ENCODE measurements at places on chromosomes 2 and 18.

DNA sequence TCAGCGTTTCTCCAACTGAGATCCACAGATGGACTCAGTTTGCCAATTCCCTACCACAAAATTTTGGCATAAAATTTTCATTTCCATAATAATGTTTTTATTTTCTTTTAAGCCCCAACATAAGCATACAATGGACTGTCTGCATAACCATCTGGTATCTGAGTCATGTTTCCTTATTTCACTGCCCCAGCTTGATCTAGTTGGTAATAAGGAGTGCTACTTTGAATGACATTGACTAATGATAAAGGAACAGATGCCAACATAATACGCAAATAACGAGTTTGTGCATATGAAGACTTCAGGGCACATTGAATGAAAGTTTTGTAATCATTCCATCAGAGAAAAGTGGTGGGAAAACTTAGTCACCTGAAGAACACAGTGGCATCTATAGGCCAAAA is 8.8 kb upstream of the MBD2 start:
- DNase-seq: no peak

DNA sequence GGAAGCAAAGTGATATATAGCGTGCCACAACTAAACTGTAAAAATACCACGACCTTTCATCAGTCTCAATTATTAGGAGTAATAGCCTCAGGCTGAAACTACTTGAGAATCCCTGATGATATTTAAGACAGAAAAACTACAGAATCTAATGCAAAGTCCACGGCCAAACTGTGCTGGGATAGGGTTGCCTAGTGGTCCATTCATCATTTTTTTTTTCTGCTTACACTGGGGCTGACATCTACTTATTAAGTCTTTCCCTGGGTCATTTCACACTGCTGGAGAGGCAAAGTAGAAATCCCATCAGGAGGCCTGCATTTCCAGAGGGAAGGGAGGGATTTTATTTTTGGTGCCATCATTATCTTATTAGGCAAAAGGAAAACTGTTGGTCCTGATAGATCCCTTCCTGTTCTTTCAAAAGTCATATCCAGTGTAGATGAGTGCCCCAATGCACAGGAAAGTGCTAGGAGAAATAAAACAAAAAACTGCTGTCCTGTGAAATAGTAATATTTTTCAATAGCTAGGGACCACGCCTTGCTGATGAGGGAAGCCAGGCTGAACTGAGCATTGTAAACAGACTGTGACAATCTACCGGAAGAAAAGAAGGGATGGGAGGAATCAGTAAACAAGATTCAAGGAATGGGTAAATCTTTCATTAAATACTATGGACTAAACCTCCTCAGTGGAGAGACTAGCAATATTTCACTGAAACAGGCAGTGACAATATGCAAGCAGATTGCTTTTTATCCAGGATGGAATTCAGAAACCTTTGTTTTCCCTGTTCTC is 644.3 kb downstream of the IRS1 start:
- no peak for DNase-seq

- peak; percentile 45 for DNase-seq
Observed at GRCh38 chr2:144513388-144514101, 6.4 kb downstream of the ZEB2 start.

- DNase-seq: peak; percentile 43
Observed at GRCh38 chr18:12376034-12376753, 833 bp downstream of the AFG3L2 start.

DNA sequence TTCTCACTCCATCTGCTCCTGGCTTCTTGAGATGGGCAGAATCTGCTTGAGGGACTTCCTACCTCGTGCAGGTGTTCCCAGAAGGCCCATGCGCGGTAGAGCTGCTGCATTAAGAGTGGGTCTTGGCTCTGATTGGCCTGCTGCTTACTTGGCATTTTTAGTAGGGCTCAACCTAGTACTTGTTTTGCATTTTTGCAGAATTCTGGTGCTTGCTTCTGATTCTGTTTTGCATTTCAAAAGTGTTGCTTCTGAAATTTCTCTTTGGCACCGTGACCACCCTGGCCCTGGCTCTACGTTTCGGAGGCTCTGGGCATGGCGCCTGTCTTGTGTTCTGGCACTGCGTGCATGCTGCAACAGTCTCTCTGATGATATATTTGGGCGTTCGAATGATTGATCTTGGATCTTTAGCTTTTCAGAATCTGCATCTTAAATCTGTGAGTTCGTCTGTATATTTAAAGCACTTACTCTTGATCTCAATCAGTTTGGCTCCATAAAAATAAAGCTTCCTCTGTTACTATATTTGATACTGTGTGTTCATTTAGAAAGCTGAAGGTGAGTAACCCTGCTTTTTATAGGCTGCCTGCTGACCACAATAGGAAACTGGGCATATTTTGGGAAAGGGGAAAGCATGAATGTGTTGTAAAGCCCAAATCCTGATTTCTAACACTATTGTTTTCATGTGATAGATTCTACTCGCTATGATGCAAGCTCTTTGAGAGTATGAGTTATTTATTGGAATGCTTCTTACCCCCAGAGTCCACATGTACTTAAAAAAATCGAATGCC is 22.2 kb downstream of the EFR3B start:
- no peak for DNase-seq

- DNase-seq: peak; percentile 64
Observed at GRCh38 chr2:69914950-69915945, at the start of gene MXD1. TSS of gene MXD1 (plus strand) at chr2:69915109. CDS start at chr2:69915331, 222 bp downstream.

GRCh38 chr2:239440511-239440959 is 39.7 kb upstream of the HDAC4 start:
- DNase-seq: peak; percentile 86

GRCh38 chr2:187586011-187586641 is 31.9 kb upstream of the TFPI start:
- DNase-seq: no peak

DNA sequence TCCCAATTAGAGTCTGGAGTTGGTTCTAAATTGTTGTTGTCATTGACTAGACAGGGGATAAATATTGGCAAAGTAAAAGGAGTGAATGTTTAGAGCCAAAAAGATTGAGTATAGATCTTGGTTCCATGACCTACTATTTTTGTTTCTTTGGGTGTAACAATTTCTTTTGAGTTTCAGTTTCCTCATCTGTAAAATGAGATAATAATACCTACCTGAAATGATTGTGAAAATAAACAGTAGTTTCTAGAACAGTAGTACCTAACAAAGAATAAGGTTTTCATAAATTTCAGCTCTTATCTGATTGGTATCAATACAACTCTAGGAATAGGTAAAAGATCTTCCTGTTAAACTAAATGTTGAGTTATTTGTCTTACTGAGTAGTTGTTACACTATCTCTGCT is 56.8 kb downstream of the PMS1 start:
- no peak for DNase-seq

DNA sequence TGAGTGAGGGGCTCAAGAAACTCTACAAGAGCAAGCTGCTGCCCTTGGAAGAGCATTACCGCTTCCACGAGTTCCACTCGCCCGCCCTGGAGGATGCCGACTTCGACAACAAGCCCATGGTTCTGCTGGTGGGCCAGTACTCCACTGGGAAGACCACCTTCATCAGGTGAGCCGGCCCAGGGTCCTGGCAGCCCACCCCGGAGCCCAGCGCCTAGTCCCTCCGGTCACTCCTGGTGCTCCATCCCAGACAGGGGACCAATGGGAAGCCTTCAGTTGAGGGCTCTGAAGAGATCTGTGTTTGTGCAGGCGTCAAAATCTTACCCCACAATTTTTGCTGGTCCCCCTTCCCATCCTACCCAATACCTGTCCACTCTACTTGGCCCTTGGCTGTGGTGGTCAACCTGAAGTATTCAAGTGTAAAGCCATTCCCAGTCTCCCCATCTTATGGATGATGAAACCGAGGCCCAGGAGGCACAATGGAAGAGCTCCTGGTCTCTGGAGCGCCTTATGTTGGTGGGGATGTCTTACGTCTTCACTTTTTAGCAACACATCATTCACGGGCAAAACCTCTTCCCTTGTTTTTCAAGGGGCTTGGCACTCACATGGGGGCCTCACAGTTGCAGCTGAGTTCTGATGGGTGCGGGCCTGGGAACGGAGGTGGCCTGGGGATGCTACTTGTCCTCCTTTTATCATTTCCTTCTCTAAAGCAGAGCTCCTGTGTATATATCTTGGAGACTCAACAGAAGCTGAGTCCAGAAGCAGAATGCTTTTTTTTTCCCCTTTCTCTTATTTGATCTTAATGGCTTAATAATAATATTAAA is 941 bp downstream of the EHD3 start:
- DNase-seq: no peak

DNA sequence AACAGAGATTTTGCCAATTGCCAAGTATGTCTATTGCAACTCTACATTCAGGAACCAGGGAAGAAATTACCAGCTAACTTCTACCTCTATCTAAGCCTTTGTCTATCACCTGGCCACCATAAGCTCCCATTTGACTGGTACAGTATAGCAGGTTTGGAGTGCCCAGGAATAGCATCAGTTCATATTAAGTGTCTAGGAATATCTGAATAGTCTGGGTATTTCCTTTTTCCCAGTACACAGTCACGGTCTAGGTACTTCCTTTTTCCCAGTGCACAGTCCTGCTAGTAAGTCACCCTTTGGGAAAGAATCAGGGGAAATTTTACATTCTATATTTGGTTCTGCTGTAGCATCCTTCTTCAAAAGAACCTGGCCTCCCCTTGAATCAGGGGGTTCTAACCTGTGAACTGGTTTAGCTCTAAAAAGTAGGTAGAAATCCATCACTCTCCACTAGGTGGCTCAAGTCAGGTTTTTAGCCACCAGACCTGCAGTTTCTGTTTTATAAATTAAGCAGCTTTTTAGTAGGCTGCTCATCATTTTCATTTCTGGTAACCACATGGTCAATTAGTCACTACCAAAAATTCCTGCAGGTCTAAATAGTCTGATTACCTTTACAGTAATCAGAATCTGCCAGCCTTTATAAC is 49.3 kb upstream of the DNAJC10 start:
- DNase-seq: peak; percentile 30

DNA sequence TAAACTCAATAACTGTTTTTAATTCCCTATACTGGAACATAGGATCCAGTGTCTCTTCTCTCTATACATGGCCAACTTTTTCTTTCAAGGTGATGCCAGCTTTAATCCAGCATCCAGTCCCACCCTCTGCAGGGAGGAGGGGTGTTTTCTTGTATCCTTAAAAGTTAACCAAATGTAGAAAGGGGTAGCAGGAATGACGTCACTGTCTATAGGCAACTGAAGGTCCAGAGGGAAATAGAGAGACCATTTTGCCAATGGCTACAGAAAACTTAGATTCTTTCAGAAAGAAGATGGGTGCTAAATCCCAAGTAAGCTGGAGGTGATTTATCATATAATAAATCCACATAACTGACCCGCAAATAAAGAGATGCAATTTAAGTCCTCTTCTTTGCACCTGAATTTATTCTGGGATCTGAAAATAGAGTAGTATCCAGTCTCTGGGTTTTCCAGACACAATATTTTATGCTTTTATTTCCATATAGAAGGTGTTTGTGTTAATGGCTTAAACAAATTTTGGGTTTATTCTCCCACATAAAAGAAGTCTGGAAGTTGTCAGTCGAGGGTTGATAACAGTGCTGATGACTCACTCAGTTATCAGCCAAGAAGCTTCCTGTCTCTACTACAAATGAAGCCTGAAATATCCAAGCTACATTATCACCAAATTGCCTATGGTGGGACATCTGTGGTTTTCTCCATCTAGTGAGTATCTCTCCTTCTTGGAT is 5.7 kb upstream of the DNER start:
- DNase-seq: no peak

- no peak for DNase-seq
Observed at GRCh38 chr2:188142636-188143295, 148.9 kb upstream of the GULP1 start.

DNA sequence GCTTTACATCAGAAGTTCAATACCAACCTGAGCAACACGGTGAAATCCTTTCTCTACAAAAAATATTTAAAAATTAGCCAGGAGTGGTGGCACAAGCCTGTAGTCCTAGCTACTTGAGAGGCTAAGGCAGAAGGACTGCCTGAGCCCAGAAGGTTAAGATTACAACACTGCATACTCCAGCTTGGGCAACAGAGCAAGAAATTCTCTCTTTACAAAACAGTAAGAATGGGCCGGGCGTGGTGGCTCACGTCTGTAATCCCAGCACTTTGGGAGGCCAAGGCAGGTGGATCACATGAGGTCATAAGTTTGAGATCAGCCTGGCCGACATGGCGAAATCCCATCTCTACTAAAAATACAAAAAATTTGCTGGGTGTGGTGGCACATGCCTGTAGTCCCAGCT is 113.2 kb downstream of the USP34 start:
- no peak for DNase-seq

- no peak for DNase-seq
Observed at GRCh38 chr2:120887320-120887697, 151.6 kb downstream of the GLI2 start.

GRCh38 chr2:41431756-41432155 is 616.1 kb upstream of the PKDCC start:
- DNase-seq: no peak

DNA sequence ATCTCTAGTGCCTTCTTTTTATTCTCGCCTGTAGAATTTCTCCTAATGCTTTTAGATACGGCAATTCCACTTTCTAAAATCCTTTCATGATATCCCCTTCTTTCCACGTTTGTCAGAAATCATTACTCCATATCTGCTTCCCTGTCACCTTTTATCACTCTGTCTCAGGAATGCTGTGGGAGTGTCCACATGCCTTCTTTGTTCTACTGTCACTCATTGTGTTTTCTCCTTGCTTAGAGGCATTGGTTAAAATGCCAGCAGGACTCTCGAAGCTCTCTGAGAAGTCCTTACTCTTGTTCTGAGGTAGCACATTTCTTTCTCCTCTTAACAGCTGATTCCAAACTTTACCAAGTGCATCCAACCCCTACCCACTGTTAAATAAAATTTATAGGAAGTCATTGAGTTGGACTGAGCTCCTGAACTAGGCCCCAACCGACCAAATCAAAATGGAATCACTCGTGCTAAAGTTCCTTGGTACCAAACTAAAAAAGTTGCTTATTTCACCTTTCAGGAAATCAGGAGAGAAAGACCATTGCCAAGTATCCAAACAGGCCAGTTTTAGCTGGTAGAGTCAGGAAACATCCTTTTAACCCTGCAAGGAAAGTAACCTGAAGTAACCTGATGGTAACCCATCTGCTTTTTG is 10.6 kb upstream of the GALNT5 start:
- DNase-seq: no peak

DNA sequence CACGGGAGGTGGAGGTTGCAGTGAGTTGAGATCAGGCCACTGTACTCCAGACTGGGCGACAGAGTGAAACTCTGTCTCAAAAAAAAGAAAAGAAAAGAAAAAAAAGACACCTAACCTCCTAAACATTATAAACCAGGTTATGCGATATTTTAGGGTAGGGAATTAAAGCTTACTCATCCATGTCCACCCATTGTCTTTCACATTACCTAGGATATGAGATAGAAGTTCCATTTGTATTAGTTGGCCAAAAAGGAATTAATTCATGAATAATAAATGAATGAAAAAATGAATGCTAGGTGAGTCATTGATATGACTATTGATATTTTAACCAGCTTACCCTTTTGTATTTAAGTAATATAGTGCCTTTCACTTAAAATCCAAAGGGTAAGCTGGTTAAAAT is 132.9 kb downstream of the FAM161A start:
- no peak for DNase-seq

DNA sequence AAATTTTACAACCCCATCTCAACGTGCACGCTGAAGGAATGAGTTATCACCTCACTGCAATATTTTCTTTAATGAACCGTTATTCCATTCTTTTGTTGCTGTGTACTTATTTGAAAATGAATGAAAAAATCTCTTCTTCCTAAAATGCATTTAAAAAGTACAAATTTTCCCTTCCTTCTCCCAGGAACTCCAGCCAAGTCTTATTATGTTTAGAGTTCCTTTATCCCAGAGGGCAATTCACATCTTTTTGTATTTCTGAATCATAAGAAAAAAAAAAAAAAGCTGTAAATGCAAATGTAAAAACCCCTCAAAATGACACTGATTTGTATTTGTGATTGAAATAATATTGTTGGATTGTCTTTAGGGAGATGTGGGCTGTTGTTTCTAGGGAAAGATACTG is 2194.3 kb upstream of the CELF4 start:
- DNase-seq: no peak
